Umbilical cord (tissue), 2 donors: ENCODE measurements at places on chromosomes 12 and 14. TPM values are rescaled to one million over a fixed set of nuclear protein-coding genes. Genes with fewer than 3 reads are reported as not detected.

HOXC9 gene
- 10.4 TPM for total RNA-seq

CLEC4E gene
- 0.48 TPM for total RNA-seq

SLC5A8 gene
- total RNA-seq = 1.7 TPM

BHLHE41 gene
- 7.9 TPM for total RNA-seq

C14orf39 gene
- total RNA-seq = 2.2 TPM

SPRYD4 gene
- total RNA-seq = 2.6 TPM

OAS1 gene
- total RNA-seq = 27.9 TPM

C12orf42 gene
- 0.48 TPM for total RNA-seq

FERMT2 gene
- 383 TPM for total RNA-seq

EML5 gene
- total RNA-seq = 2.6 TPM

KRT75 gene
- not detected for total RNA-seq

CPSF2 gene
- 68.4 TPM for total RNA-seq

TEX52 gene
- total RNA-seq = 11.3 TPM

DNA sequence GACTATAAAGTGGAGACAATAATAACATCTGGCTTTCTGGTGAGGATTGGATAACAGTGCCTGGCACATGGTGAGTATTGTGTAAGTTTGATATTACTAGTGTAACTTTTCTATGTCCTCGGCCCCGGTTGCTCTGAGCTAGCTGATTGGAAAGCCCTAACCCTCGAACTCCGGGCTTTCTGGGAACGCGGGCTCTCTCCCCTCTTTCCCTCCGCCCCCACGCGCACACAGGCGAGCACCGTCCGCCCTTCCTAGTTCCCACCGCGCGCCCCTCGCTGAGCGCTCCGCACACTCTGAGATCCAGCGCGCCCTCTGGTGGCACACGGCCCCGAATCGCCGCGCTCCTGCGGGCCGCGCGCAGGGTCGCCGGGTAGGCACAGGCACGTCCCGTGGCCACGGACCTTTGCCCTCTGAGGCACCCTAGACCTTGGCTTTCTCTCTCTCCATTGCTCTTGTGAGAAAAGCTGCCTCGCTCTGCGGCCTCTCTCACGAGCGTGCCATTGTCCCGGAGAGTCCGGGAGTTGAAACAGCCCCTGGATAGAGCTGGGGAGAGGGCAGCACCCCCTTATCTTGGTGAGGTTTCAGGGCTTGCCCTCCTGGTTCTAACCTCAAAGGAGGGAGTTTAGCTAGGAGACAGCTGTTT, 23.2 kb upstream of the ESRRB start:
- DNase-seq = peak; percentile 48

DNA sequence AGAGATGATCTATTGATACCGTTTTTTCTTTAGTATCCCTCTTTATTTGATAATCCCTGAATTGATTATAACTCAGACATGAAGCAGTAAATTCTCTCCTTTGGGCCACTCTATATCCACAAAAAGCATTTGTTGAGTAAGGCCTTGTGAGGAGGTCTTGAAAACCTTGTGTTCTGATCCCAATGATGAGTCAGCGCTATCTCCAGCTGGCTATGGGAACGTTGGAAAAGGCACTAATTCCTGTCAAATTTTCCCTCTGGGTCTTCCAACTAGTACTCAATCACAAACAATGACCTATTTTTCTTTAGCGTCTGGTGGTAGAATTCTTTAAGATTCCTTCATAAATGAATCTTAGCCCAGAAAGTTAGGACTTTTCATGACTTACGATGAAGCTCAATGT, 168.4 kb upstream of the LRIG3 start:
- no peak for DNase-seq

DNA sequence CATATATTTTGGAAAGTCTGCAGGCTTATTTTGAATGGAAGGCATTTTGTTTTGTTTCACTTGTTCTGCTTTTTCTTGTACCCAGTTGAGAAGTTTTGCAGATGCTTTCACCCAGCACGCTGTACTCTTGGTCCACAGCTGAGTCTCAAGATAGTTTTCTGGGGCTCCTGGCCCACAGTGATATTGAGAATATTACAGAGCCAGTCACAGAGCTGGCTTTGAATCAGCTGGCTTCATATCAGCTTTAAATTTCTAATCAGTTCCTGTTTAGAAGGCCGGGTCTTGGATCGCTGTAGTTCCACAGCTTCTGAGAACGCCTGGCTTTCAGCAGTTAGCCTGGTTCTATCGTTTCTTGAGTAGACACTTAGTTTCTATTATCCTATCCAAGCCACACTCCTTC, 32.5 kb upstream of the PARP11 start:
- no peak for DNase-seq

DNA sequence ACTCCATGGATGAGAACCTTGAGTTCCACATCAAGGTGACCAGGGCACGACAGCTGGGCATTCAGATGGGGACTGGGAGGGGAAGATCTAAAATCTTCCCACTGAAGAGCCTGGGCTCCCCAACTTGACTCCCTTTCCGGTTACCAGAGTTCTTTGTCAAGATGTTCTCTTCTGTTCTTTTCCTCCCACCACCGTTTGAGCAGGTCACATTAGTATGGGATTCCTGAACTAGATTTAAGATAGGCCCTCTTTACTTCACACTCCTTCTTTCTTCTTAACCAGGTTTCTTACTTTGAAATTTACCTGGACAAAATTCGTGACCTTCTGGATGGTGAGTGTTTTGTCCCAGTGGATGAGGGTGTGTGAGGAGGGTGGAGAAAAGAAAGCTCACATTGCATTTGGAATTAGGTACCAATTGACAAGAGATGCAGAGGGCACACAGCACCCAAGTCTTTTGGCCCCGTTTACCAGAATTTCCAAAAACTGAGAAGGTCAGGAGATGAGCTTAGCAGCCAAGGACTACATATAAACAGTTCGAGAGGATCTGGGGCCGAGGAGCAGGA, 14.4 kb downstream of the KIF5A start:
- no peak for DNase-seq

- peak; percentile 82 for DNase-seq
Measured at GRCh38 chr12:54590978-54591591, 2.6 kb upstream of the PPP1R1A start.

DNA sequence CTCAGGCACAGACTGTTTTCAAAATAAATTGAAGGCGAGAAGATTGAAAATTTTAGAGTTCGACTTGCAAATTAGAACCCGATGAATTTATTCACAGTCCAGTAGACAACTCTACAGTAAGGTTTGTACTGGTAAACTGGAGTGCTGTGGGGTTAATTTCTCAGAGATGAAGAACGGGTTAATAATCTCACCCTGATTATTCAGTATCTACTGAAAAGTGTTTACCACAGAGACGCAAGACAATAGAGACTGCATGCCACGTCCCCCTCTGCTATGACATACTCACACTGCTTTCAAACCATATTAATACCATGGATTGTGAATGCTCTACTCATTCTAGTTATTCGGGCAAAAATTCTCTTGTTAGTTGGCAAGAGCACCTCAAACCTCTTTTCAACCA, 36.1 kb downstream of the CFL2 start:
- no peak for DNase-seq

DNA sequence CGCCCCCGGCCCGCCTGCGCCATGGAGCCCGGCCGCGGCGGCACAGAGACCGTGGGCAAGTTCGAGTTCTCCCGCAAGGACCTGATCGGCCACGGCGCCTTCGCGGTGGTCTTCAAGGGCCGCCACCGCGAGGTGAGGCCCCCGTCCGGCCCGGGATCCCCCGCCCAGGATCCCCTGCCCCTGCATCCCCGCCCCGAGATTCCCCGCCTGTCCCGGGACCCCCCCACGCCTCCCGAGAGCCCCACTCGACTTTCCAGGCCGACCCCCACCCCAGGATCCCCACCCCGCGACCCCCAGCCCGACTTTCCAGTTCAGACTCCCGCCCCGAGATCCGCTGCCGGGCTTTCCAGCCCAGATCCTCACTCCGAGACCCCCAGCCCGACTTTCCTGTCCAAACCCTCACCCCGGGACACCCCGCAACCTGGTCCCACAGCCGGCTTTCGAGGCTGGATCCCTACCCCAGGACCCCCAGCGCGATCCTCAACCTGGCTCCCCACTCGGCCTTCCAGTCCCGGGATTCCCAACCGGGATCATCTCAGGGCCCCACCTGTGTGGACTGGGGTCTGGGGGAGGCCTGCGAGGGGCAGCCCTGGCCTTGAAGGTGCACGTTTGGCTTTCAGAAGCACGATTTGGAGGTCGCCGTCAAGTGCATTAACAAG, 688 bp downstream of the ULK1 start:
- no peak for DNase-seq

- DNase-seq = no peak
Measured at GRCh38 chr12:83408146-83408545, 721.4 kb downstream of the TMTC2 start.

- no peak for DNase-seq
Measured at GRCh38 chr14:65237023-65237814, 134.9 kb upstream of the MAX start.

DNA sequence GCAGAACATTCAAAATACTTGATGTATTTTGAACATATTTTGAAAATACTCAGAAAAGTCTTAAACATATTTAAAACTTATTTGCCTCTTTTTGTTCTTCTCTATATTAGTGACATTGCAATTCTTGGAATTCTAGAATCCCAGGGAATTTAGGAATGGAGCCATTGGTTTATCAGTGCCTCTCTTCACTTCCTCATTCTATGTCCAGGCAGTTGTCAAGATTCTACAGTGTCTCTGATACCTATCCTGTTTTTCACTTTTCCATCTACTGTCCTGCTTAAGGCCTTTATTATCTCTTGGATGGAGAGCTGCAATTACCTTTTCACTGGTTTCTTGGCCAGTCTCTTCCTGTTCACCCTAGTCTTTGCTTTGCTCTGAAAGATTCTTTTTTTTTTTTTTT, 144.6 kb downstream of the TTLL5 start:
- no peak for DNase-seq

DNA sequence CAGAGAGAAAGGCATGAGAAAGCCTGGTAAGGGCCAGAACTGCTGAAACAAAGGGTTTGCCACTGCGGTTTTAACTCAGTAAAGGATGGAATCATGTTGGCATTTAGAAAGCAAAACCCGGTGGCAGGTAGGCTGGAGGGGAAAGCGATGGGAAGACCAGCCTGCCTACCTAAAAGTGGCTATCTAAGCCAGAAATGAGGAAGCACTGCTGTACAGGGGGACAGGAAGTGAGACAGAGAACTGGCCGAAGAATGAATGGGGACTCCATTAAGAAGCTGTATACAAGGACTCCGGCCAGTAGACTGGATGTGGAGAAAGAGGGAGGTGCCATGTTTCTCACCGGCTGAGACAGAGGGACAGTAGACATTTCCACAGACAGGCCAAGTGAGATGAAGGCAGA, 48.2 kb downstream of the PPM1H start:
- no peak for DNase-seq

- no peak for DNase-seq
Measured at GRCh38 chr14:106201376-106201775, 675.0 kb downstream of the TMEM121 start.

DNA sequence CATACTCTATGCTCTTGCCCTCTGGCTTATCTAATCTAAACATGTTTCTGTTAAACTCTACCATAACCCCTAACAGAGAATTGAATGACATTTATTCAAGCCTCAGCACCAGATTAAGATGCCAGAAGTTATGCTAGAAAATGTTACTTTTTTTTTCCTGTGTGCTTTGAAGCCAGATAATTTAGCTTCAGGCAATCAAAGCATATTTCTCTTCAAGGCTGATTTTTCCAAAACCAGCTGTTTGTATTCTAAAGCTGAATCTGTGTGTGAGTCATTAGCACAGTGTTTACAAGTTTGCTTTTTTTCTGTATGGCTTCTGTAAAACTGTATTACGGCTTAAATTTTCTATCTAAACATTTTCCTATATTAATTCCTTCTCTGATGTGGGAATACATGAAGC, 326.1 kb downstream of the FSCB start:
- peak; percentile 90 for DNase-seq

GRCh38 chr14:65476273-65476941, 63.9 kb downstream of the FUT8 start:
- DNase-seq = no peak

DNA sequence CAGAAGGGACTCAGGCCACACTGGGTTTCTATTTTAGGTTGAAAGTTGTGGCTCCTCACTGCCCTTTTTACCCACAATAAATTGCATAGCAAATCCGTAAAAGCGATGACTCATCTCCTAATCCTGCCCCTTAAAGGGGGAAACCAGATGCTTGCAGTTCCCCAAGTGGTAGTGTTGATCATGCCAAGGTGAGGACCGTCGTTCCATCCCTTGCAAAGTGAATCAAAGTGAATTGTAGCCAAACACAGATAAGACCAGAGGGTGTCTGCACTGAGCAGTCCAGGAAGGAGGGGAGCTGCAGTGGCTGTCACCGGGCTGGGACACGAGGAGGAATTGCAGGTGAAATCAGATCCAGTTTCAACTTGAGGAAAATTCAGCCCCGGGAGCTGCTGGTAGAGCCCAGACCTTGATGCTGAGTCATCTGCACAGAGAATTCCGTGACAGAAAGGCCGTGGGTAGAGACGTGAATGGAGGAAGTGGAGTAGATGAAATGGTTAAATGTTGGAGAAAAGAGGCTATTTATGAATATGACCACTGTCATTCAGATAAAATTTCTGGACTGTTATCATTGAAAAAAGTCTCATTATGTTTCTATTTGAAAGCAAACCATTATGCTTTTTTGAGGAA, 44.2 kb upstream of the MMP17 start:
- DNase-seq = peak; percentile 25

DNA sequence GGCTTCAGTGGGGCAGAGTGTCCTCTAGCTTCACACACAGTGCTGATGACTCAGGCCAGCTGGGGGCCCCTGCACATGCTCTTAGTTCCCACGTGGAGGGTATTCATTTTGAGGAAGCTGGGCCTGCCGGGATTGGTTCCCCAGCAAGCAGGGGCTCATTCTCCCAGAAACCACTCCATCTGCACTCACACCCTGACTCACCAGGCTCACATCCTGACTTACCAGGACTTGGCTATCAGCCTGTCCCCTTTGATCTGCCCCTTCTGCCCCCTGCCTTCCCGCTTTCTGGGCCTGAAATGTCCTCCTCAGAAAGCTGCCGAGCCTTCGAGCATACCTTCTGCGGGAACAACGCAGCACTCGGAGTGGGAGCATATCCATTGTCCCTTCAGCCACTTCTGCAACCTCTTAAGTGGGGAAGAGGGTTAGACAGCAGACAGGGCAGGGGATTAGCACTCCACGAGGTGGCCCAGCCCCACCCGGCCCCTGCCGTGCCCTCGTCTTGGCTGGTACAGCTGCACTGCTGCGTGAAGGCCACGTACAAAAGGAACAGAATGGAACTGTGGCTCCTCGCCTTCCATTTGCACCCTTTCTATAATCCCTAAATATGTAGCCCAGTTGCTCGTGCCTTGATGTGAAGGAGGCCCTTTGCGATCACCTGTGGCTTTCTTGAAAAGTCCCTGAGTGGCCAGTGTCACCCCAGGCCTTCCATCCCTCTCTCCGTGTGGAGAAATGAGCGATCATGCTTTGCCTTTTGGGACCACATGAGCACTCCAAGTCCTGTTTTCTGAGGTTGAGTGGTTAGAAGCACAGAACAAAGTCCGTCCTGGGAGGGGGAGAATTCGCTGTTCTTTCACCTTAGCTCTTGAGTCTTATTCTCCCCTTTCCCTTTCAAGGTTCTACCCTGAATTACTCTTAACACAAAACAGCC, 26.1 kb downstream of the TPCN1 start:
- no peak for DNase-seq

GRCh38 chr12:668090-668481, 4.8 kb upstream of the NINJ2 start:
- no peak for DNase-seq
